ENCODE measurements at places on chromosomes 7 and 10.
A peak's percentile ranks its signal among the peaks of the same experiment; 100 is the strongest.

GRCh38 chr7:36406156-36406555 is 16.5 kb downstream of the ANLN start:
- H3K36me3 ChIP-seq, result peaks cover 3% of the 10 kb centered on the region
- no peak overlapping the region for H3K27ac ChIP-seq

- no peak overlapping the region for H3K4me3 ChIP-seq
- H3K4me1 ChIP-seq, result no peaks in the 10 kb centered on the region
- H3K27me3 ChIP-seq, result peaks cover 31% of the 10 kb centered on the region
- no peak for DNase-seq
- H3K27ac ChIP-seq, result no peak overlapping the region
Measured at GRCh38 chr10:125062914-125063230, 97.5 kb downstream of the CTBP2 start.

DNA sequence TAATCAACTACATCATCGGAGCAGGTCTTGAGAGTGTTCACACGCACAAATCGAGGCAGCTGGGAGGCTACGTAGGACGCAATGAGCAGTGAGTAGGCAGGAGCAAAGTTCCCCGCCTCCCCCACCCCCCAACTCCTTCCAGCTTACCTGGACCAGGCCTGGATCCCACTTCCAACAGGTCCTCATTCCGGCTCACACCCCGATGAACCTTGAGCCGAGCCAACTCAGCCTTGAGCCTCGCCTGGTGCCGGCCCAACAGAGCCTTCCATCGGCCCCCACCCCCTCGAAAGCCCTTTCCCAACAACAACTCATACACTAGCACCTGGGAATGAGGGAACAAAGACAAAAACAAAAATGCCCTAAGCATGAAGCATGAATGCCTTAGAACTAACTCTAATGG is 1.2 kb downstream of the NSUN5 start:
- H3K36me3 ChIP-seq, result peaks cover 34% of the 10 kb centered on the region
- H3K27me3 ChIP-seq, result no peaks in the 10 kb centered on the region
- no peak for DNase-seq
- peak overlapping the region; percentile 85 for H3K4me3 ChIP-seq
- H3K27ac ChIP-seq, result no peak overlapping the region

- H3K27ac ChIP-seq, result no peak overlapping the region
- H3K36me3 ChIP-seq, result no peaks in the 10 kb centered on the region
- H3K27me3 ChIP-seq, result peaks cover 7% of the 10 kb centered on the region
- H3K4me3 ChIP-seq, result no peak overlapping the region
Measured at GRCh38 chr7:35519971-35520809, 174.7 kb downstream of the HERPUD2 start.

GRCh38 chr10:102523250-102524029 is 19.7 kb downstream of the SUFU start:
- no peak overlapping the region for H3K27ac ChIP-seq
- no peak overlapping the region for H3K4me3 ChIP-seq
- H3K36me3 ChIP-seq, result peaks cover 28% of the 10 kb centered on the region
- DNase-seq, result no peak

- no peaks in the 10 kb centered on the region for H3K27me3 ChIP-seq
- DNase-seq, result no peak
- no peak overlapping the region for H3K27ac ChIP-seq
- H3K4me1 ChIP-seq, result peaks cover 32% of the 10 kb centered on the region
- H3K36me3 ChIP-seq, result no peaks in the 10 kb centered on the region
Measured at GRCh38 chr7:918118-918425, 36.4 kb downstream of the ADAP1 start.

- H3K27me3 ChIP-seq, result peaks cover 10% of the 10 kb centered on the region
- no peaks in the 10 kb centered on the region for H3K4me1 ChIP-seq
- no peak overlapping the region for H3K27ac ChIP-seq
Measured at GRCh38 chr7:155234950-155235789, 62.5 kb upstream of the INSIG1 start.

DNA sequence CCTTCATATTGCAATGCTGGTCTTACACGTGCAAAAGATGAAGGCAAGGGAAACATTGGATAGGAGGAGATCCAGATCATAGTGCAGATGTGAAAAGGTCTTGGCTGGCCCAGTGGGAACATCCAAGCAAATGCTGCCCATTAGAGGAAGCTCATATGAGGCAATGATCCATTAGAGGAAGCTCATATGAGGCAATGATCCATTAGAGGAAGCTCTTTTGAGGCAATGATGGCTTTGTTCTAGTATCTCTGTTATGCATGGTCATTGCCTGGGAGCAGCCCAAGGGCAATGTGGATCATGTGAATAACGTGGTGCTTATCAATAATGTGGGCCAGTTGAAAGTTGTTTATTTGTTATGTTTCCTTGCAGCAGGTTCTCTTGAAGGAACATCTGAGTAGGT is 37.8 kb downstream of the STEAP4 start:
- H3K4me1 ChIP-seq, result no peaks in the 10 kb centered on the region
- no peak overlapping the region for H3K4me3 ChIP-seq
- no peaks in the 10 kb centered on the region for H3K36me3 ChIP-seq
- no peak for DNase-seq
- H3K27me3 ChIP-seq, result no peaks in the 10 kb centered on the region

DNA sequence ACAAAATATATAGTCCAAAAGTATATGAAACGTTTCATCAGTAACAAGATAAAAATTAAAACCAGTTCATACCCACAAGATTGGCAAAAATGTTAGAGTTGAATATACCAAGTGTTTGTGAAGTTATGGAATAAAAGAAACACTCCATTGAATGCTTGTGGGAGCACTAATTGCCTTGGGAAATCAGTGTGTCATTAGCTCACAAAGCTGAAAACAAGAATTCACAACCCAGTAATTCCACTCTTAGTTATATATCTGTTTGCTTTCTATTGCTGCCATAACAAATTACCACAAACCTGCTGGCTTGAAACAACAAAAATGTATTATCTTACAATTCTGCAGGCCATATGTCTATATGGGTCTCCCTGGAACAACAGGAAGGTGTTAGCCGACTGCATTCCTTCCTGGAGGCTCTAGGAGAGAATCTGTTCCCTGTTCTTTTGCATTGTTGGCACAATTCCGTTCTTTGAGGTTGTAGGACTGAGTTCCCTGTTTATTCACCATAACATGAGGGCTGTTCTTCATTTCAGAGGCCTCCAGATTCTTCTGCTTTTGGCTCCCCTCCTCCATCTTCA is 45.7 kb downstream of the SEM1 start:
- H3K27ac ChIP-seq, result no peak overlapping the region
- no peaks in the 10 kb centered on the region for H3K27me3 ChIP-seq
- no peaks in the 10 kb centered on the region for H3K36me3 ChIP-seq
- H3K4me1 ChIP-seq, result peaks cover 3% of the 10 kb centered on the region

- no peak overlapping the region for H3K4me3 ChIP-seq
- no peaks in the 10 kb centered on the region for H3K4me1 ChIP-seq
- no peaks in the 10 kb centered on the region for H3K27me3 ChIP-seq
- no peak overlapping the region for H3K27ac ChIP-seq
Measured at GRCh38 chr7:31982962-31983361, 87.2 kb downstream of the PDE1C start.

DNA sequence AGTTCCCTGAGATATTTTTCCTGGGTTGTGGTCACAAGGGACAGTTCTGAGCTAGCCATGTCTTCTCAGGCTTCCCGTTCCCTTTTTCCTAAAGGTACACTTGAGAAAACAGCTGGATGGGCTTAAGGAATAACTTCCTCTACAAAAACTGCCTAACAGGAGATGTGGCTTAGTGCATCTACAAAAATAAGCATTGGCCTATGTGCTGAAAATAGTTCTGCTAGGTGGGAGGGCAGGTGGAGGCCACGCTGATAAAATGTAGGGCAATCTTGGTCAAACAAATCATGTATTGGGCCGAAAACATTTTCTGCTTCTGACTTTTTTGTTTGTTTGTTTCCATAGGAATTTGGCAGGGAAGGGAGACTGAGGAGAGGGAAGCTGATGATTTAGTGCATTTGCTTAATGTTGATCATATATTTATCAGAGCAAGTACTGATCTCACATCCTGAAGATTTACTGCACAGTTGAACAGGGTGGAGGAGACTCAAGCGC is 409.4 kb upstream of the FZD8 start:
- no peaks in the 10 kb centered on the region for H3K27me3 ChIP-seq
- no peak overlapping the region for H3K27ac ChIP-seq
- no peaks in the 10 kb centered on the region for H3K36me3 ChIP-seq

- no peaks in the 10 kb centered on the region for H3K4me1 ChIP-seq
- no peaks in the 10 kb centered on the region for H3K36me3 ChIP-seq
- DNase-seq, result no peak
Measured at GRCh38 chr7:85177316-85177715, 9.5 kb downstream of the SEMA3D start.

GRCh38 chr10:61786728-61787127 is 114.8 kb upstream of the ARID5B start:
- H3K4me1 ChIP-seq, result no peaks in the 10 kb centered on the region
- H3K27ac ChIP-seq, result no peak overlapping the region
- no peaks in the 10 kb centered on the region for H3K36me3 ChIP-seq
- no peaks in the 10 kb centered on the region for H3K27me3 ChIP-seq
- no peak for DNase-seq

DNA sequence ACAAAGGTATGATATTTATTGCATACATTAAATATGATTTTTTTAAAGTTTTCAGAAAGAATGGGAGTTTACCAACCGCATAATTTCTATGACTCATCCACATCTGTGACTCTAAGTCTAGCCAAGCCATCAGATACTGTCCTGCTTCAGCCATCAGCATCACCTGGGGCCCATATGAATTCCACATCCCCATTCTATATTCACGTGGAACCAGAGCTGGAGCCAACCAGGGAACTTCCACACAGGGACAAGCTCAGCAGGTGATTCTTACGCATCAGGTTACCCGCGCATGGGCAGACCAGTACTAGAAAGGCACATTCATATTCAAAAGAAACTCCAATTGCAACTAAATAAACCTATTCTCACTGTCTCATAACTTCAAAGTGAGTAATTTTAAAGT is 817.7 kb upstream of the IGFBP3 start:
- no peaks in the 10 kb centered on the region for H3K4me1 ChIP-seq
- no peaks in the 10 kb centered on the region for H3K36me3 ChIP-seq
- H3K27ac ChIP-seq, result no peak overlapping the region
- DNase-seq, result no peak

GRCh38 chr7:48251766-48252165 is 80.5 kb downstream of the ABCA13 start:
- H3K4me3 ChIP-seq, result no peak overlapping the region
- no peak overlapping the region for H3K27ac ChIP-seq
- no peaks in the 10 kb centered on the region for H3K36me3 ChIP-seq

DNA sequence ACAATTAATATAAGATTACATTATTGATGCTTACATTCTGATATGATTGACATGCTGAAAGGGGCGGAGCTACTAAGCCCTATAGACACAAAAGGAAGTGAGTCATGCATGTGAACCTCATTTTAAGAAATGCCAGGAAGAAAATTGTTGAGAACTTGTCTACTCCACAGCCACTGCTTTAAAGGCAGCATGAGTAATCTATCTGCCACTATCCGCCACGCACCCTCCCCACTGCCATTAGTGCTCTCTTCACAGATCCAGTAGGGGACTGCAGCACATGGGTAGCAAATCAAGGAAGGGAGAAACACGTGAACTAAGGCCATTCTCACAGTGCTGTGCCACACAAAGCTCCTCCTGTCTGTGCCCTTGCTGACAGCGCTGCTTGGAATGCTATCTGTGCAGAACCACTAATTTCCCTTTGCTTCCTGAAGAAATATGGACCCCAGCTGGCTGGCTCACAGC is 524.8 kb downstream of the GRM8 start:
- H3K27ac ChIP-seq, result no peak overlapping the region
- no peaks in the 10 kb centered on the region for H3K36me3 ChIP-seq
- no peaks in the 10 kb centered on the region for H3K4me1 ChIP-seq
- no peak for DNase-seq

- H3K27ac ChIP-seq, result no peak overlapping the region
- no peak for DNase-seq
- H3K27me3 ChIP-seq, result no peaks in the 10 kb centered on the region
- H3K4me3 ChIP-seq, result no peak overlapping the region
- H3K4me1 ChIP-seq, result no peaks in the 10 kb centered on the region
Measured at GRCh38 chr10:97656777-97657176, 16.3 kb downstream of the PI4K2A start.

- no peak overlapping the region for H3K4me3 ChIP-seq
- peaks cover 54% of the 10 kb centered on the region for H3K27me3 ChIP-seq
- H3K36me3 ChIP-seq, result no peaks in the 10 kb centered on the region
- H3K4me1 ChIP-seq, result no peaks in the 10 kb centered on the region
- DNase-seq, result no peak
Measured at GRCh38 chr10:86261941-86262687, 104.5 kb downstream of the GRID1 start.

- no peaks in the 10 kb centered on the region for H3K27me3 ChIP-seq
- H3K4me1 ChIP-seq, result peaks cover 22% of the 10 kb centered on the region
- H3K4me3 ChIP-seq, result peak overlapping the region; percentile 13
Measured at GRCh38 chr10:50636618-50637579, 13.1 kb upstream of the SGMS1 start.

DNA sequence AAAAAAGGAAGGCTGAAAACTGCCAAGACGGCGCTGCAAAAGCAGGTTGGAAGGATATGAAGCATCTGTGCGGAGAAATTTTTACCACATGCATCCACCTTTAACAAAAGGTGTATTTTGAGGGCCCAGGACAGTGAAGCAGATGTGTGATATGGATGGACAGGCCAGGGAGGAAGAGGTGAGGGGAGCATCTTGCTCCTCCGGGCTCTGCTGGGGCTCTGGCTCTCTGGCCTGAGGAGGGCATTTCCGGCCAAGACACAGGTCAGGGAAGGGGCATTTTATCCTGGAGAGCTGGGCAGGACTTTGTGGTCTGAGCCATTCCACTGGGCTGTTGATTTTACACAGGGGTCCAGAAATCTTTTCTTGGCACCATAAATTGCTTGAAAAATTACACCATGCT is 175.1 kb downstream of the ZMYND11 start:
- no peak overlapping the region for H3K4me3 ChIP-seq
- H3K27ac ChIP-seq, result no peak overlapping the region
- peaks cover 2% of the 10 kb centered on the region for H3K27me3 ChIP-seq
- peaks cover 4% of the 10 kb centered on the region for H3K36me3 ChIP-seq

DNA sequence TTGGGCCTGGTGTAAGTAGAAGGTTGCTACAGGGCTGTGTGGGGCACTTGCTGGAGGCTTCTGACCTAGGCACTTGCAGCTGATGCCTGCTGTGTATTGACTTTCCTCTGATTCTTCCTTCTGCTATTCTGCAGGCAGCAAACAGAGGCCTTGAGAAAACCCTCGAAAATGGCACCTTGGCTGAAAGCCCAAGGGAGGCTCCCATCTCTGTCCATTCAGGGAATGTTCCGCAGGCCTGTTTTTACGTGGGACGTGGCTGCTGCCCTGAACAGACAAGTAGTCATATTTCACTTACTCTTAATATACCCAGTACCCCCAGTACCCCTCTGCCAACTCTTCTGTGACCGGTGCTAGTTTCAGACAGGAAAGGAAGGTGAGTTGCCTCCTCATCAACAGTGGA is 664.7 kb downstream of the INHBA start:
- H3K36me3 ChIP-seq, result no peaks in the 10 kb centered on the region
- DNase-seq, result no peak
- no peaks in the 10 kb centered on the region for H3K4me1 ChIP-seq
- H3K27me3 ChIP-seq, result no peaks in the 10 kb centered on the region
- H3K4me3 ChIP-seq, result no peak overlapping the region
- H3K27ac ChIP-seq, result no peak overlapping the region

Measured in T-cell (primary cell).